ENCODE measurements at places on chromosomes 6 and 20.

GRCh38 chr6:106490974-106491373 lies 130.5 kb downstream of the CRYBG1 start:
- no peak for DNase-seq

GRCh38 chr6:168699631-168700295 lies 258.8 kb downstream of the SMOC2 start:
- no peak for DNase-seq

- no peak for DNase-seq
These were observed 29.0 kb downstream of the MYLIP start for GRCh38 chr6:16157909-16158308.

DNA sequence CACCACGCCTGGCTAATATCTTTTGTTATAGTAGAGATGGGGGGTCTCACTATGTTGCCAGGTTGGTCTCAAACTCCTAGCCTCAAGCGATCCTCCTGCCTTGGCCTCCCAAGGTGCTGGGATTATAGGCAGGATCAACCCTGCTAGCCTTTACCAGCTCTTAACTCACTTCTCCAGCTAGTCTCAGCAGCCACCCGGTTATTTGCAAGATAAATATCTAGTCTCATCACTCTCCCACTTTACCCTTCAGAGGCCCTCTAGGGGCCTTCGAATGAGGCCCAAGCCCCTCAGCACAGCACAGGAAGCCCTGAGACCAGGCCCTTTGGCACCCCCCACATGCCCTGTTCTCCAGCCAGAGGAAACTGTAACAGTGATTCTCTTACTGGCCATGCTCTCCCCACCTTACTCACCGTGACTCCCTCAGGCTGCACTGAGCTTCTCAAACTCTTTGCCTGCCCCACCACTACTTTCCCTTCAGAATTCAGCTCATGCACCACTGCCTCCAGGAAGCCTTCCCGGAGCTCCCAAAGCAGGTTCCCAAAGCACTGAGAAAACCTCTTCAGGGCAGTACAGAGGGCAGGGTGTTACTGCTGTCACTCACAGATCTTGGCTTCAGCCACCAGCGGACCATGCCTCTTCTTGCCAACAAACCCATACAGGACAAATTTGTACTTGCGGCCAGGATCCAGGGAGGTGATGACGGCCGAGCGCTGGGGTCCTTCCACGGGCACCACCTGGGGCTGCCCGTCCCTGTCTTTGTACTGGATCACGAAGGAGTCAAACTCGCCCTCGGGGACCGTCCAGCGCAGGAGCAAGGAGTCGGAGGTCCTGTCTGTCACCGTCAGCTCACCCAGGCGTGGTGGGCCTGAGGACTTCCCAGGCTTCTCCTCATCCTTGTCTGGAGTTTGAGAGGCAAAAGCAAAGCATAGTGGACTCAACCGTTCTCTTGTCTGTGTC lies 25.0 kb downstream of the TNXB start:
- DNase-seq: no peak

GRCh38 chr6:80338201-80338836 lies 231.8 kb downstream of the BCKDHB start:
- DNase-seq: peak; percentile 43

DNA sequence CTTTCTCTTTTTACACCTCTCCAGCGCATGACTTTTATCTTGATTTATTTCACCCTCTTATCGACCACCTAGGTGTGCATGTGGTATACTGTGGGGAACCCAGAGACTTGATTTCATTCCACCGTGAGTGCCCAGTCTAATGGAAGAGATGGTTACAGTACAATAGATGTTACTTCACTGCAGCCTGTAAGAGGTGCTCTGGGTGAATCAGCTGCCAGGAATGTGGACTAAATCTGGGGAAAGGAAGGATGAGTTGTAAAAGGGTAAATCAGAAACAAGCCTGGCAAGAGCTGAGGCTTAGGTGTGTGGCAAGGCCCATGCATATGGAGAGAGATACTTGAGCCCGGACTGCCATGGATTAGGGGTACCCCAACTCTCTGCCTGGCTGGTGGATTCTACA lies 7.4 kb downstream of the STK35 start:
- DNase-seq: no peak

DNA sequence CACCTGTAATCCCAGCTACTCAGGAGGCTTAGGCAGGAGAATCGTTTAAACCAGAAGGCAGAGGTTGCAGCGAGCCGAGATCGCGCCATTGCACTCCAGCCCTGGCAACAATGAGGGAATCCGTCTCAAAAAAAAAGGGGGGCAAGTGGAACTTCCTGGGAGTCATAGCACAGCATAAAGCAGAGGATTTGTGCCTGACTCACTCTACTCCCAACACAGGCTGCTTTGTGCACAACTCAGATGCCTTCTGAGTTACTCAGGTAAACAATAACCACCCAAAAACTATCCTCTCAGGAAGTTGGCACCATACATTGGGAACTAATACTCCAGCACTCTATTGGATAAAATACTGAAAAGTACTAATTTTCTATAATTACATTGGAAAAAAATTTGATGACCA lies 2.5 kb upstream of the TMEM244 start:
- no peak for DNase-seq

DNA sequence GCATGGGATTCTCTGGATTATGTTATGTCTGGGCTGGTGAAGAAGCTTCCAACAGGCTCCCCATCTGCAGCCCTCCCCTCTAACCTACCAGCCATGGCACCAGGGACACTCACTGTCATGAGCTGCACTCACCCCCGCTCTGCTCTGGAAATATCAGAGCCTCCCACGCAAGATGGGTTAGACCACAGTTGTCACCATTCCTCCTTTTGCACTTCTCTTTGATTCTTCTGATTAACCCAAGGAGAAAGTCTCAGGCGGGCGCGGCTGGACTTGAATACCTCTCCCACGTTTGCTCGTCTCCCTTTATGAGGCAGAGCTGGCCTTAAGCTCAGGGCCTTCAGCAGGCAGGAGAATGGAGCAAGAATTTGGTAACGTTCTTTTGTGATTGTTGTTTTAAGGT lies 128.1 kb downstream of the CEBPB start:
- DNase-seq: no peak

GRCh38 chr6:78400076-78400475 lies 467.3 kb upstream of the IRAK1BP1 start:
- DNase-seq: no peak

- no peak for DNase-seq
These were observed 17.5 kb downstream of the ADA start for GRCh38 chr20:44633872-44634600.
